ENCODE measurements at places on chromosomes 6 and 20.
A peak's percentile ranks its signal among the peaks of the same experiment; 100 is the strongest.

DNA sequence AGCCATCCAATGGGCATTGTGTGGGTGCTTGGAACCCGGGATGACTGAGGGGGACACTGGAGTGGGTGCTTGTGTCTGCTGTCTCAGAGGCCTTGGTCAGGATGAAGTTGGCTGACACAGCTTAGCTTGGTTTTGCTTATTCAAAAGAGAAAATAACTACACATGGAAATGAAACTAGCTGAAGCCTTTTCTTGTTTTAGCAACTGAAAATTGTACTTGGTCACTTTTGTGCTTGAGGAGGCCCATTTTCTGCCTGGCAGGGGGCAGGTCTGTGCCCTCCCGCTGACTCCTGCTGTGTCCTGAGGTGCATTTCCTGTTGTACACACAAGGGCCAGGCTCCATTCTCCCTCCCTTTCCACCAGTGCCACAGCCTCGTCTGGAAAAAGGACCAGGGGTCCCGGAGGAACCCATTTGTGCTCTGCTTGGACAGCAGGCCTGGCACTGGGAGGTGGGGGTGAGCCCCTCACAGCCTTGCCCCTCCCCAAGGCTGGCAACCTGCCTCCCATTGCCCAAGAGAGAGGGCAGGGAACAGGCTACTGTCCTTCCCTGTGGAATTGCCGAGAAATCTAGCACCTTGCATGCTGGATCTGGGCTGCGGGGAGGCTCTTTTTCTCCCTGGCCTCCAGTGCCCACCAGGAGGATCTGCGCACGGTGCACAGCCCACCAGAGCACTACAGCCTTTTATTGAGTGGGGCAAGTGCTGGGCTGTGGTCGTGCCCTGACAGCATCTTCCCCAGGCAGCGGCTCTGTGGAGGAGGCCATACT lies 49.4 kb downstream of the PYGB start:
- no peak for DNase-seq

- peak; percentile 72 for DNase-seq
Observed at GRCh38 chr20:62804627-62805154, at the start of gene OGFR. TSS of gene OGFR (plus strand) at chr20:62804835. CDS start at chr20:62804860, 25 bp downstream.

DNA sequence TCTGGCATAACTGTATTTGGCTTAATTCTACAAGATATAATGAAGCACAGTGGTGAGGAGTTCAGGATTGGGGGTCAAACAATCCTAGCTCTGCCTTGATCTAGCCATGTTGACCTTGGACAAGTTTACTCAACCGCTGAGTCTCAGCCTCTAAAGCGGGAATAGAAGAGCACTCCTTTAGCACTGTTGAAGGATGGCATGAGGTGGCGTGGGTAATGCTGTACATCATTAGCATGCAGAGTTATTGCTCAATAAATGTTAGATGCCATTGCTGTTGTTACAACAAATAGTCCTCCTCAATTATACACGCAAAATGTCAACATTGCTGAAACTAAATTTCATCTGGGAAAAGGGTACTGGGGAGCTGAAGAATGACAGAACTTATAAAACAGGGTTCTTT lies 78.6 kb downstream of the KIF13A start:
- DNase-seq = no peak

GRCh38 chr20:20084296-20084752 lies 32.0 kb downstream of the CFAP61 start:
- no peak for DNase-seq

- no peak for DNase-seq
Observed at GRCh38 chr20:44064501-44065400, 122.2 kb downstream of the JPH2 start.

GRCh38 chr20:433300-433975 lies 25.3 kb downstream of the RBCK1 start:
- peak; percentile 45 for DNase-seq

DNA sequence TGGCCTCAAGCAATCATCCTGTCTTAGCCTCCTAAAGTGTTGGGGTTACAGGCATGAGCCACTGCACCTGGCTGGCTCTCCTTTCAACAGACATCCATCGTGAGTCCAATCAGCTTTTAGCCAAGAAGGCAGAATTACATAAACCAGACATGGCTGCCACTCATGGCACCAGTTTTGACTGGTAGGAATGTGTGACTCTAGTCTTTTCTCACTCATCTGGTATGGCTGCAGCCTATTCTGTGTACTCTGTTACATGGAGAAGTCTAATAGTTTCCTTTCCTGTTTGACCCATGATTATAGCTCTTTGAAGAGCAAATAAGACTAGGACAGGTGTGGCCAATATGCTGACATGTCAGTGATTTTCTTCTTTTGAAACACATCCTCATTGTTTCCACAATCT lies 27.0 kb upstream of the RNF144B start:
- DNase-seq = no peak

GRCh38 chr20:5580940-5581708 lies 169.1 kb upstream of the SHLD1 start:
- no peak for DNase-seq

GRCh38 chr6:144372611-144373594 lies 87.8 kb downstream of the UTRN start:
- no peak for DNase-seq

DNA sequence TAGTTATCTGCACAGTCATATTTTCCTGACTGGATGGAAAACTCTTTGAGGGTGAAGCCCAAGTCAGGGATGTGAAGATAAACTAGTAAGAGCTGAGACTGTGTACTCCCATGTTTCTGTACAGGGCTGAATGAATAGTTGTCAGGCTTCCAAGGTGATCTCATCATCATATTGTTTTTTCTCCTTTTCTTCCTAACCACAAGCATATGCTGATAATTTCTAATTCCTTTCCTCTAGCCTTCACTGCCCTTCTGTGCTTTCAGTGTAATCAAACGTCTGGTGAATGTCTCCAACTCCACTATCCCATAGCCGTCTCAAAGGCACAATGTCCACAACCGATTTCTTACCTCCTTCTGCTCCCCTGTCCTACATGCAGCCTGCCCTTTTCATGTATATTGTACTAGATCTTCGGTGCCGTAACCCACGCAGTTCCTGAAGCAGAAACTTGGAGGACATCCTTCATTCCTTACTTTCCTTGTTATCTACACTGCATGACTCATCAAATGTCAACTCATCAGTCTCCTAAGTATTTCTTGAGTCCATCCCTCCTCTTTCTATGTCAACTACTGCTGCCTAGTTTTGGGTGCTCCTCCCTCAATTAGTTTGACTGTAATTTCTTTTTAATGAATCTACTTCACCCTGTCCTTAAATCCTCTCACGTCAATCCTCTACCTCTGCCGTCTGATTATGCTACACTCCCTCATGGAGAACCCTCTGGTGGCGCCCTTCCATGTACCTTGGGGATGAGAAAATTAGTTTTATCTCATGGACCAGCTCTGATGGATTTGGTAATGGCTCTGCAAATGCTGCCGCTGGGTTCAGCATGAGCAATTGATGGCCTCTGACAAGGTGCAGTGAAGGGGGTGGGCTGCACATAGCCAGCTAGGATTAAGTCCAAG lies 21.9 kb downstream of the NCOA7 start:
- DNase-seq = no peak

GRCh38 chr20:63022501-63022900 lies 15.7 kb upstream of the BHLHE23 start:
- DNase-seq = no peak

DNA sequence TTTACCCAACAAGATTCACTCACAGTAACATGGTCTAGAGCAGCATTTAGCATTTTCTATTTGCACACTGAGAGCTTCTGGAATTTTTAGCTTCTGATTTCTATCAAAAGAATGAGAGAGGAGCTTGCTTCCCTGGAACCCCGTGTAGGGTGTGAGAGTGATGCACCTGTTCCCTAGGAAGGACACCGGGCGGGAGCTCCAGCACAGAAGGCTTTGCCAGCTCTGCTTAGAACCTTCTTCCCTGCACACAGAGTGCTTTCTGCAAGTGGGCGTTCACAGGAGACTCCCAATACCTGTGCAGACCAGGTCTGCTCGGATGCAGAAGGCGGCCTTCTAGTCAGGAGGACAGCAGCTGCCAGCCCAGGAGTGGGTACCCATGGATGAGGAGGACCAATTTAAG lies 217.3 kb downstream of the TBXT start:
- no peak for DNase-seq

DNA sequence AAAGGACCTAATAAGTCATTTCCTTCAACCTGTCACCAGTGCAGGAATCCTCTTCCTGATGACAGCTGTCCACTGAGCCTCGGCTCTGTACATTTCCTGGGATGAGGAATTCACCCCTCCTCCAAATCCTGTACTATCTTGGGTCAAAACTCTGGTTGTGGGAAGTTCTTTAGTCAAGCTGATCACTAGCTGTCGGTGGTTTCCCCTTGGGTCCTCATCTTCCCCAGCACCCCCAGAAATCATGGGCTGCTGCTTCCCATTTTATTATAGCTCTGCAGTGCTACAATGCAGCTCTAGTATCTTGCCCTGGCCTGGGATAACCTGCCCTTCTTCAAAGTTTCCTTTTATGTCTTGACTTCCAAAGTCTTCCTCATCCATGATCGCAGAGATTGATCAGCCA lies 14.6 kb upstream of the ADA start:
- no peak for DNase-seq

- no peak for DNase-seq
Observed at GRCh38 chr6:13718123-13718458, 6.5 kb upstream of the RANBP9 start.

- DNase-seq = no peak
Observed at GRCh38 chr20:57849121-57849520, 139.3 kb upstream of the PMEPA1 start.

- DNase-seq = no peak
Observed at GRCh38 chr20:63124092-63124781, 91.7 kb downstream of the YTHDF1 start.

- no peak for DNase-seq
Observed at GRCh38 chr6:148316308-148316707, 26.3 kb upstream of the SASH1 start.

DNA sequence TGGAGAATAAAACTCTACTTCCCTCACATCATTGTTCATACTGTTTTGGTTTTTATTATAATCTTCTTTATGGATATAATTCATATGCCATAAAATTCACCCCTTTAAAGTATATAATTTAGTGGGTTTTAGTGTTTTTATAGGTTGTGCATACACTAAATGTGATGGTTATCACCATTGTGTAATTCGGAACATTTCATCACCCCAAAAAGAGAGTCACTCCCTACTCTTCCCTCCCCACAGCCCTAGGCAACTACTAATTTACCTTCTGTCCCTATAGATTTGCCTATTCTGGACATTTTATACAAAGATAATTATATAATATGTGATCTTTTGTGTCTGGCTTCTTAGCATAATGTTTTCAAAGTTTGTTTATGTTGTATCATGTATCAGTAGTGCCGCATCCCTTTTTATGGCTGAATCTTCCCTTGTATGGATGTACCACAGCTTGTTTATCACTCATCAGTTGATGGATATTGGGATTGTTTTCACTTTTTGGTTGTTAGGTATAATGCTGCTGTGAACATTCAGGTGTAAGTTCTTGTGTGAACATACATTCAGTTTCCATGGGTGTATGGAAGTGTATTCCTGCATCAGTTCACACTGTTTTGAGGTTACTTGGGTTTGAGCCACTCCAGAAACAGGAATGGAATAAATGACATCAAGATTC lies 4.2 kb downstream of the TM9SF4 start:
- no peak for DNase-seq

GRCh38 chr6:31749301-31750036 lies 9.7 kb downstream of the MSH5 start:
- DNase-seq = no peak

DNA sequence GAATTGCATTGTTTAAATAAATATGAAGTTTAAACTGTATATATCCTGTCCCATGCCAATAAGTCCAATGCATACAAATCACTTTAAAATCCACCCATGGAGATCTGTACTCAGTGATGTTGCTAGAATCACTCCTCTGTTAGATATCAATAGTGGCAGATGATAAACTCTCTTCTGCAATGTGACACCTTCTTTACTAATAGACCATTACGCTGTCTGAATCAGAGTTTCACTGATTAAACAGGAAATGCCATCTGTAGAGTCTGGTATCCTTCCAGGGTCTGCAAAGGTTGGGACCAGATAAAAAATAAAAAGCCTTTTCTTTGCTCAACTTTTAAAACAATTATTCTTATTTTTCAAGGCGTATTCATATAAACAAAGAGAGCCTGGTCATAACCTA lies 134.5 kb downstream of the EDN3 start:
- DNase-seq = no peak

DNA sequence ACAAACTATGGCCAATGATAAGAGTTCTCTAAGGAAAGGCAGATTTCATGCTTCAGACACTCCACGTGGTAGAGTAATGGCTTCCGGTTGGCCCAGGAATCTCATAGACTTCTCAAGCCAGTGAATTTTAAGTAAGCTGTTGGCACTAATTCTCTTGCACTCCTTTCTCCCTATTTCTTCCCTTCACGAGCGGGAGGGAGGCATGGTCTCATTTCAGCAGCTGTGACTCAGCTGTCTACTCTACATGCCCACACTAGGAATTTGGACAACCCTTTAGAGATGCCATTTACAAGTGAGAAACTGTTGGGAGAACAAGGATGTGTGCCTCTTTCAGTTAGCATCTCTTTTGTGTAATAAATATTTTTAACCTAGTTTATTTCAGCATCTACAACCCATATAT lies 107.7 kb downstream of the PTPRK start:
- DNase-seq = no peak
